ENCODE measurements at places on chromosomes 11 and 22.

DNA sequence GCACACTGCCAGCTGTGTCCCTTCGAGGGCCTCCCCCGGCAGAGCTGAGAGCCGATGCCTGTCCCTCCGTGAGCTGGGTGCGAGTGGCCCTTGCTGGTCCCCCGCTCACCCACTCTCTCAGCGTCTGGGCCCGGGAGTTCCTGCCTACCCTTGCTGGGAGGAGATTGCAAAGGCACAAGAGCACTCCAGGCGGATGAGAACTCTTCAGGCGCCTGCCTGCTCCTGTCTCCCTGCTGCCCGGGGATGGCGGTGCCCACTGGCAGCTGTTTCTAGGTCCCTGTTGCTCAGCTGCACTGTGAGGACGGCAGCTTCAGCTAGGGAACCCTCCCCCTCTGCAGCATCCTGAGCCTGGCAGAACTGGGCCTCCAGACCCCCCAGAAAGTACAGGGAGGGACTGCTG lies 61.1 kb downstream of the FLRT1 start:
- no peak for DNase-seq

DNA sequence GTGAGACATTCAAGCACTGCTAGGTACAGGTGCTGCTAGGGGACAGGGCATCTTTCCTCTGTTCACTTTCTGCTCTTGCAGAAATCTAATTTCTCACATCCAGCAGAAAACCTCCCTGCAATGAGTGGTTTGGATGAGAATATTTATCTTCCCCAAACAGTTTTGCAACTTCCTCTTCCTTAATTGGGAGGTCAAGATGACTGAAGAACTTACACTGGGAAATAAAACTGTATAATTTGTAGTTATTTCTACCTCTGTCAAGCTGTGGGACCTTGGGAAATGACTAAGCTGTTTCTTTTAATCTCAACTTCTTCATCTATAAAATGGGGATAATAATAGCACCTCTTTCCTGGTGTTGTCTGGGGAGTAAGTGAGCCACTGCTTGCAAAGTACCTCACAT lies 69.8 kb downstream of the PRR5L start:
- DNase-seq = peak; percentile 51

GRCh38 chr11:62816557-62816956 lies 11.3 kb upstream of the NXF1 start:
- DNase-seq = no peak

DNA sequence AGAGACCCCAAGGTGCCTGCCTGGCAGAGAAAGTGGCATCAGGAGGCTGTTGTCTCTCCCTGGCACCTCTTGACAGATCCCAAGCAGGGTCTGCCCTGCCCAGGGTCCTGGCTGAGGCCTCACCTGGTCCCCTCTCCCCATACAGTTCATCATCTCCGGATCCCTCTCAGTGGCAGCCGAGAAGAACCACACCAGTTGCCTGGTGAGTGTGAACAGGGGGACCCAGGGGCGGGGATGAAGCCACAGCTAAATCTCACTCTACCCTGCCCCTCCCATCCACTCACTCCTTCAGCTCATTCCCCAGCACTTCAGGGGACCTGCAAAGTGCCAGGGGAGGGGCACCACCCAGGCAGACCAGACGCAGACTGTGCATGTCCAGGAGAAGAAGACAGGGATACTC lies 14.0 kb upstream of the MS4A10 start:
- no peak for DNase-seq

DNA sequence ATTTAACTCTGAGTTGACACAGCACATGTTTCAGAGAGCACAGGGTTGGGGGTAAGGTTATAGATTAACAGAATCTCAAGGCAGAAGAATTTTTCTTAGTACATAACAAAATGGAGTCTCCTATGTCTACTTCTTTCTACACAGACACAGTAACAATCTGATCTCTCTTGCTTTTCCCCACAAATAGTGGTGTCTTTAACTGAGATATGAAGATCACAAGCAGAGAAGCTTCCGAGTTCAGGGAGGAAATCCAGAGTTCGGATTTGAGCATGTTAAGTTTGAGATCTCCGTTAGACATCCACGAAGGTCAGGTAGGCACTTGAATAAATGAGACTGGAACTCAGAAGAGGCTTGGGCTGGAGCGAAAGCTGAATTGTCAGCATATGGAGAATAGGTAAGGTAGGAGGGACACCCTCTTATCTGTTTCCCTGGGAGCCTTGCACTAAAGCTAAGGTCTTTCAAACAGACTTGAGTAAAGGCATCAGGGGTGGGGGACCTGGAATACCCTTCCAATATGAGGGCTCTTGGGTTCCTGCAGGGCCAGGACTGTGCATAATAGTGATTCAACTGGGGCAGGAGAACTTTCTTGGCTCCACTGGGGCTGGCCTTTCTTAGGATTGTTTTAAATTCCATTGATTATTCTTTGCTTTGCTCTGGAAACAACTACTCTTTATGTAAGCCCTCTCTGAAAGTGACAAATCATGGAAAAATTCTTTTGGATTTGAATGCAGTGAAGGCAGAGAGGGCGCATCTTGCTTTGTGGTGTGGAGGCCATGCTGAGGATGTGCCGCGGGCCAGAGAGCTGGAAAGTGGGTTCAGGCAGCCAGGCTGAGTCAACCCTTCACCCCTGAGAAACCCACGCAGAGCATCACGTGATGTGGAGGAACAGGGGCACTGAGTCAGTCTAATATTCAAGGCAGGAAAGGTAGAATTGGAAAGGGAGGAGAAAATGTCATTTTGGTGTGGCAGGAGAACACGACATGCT lies 62.7 kb upstream of the AMPD3 start:
- DNase-seq = peak; percentile 12

- DNase-seq = no peak
These were observed 56.7 kb downstream of the AMBRA1 start for GRCh38 chr11:46537121-46537520.

- DNase-seq = no peak
These were observed 104.8 kb downstream of the C11orf58 start for GRCh38 chr11:16843294-16843693.

GRCh38 chr22:43449205-43449830 lies 37.5 kb downstream of the MPPED1 start:
- DNase-seq = no peak

Data from amniotic epithelial cell (primary cell).